ENCODE measurements at places on chromosomes 2 and 18. TPM values are rescaled to one million over a fixed set of nuclear protein-coding genes. Genes with fewer than 3 reads are reported as not detected.

Gene CNGA3
- total RNA-seq, result not detected

Gene FEV
- not detected for total RNA-seq

Gene LONRF2
- 3.7 TPM for total RNA-seq

Gene ARHGEF33
- total RNA-seq, result 0.33 TPM

Gene OTX1
- total RNA-seq, result 0.59 TPM

DNA sequence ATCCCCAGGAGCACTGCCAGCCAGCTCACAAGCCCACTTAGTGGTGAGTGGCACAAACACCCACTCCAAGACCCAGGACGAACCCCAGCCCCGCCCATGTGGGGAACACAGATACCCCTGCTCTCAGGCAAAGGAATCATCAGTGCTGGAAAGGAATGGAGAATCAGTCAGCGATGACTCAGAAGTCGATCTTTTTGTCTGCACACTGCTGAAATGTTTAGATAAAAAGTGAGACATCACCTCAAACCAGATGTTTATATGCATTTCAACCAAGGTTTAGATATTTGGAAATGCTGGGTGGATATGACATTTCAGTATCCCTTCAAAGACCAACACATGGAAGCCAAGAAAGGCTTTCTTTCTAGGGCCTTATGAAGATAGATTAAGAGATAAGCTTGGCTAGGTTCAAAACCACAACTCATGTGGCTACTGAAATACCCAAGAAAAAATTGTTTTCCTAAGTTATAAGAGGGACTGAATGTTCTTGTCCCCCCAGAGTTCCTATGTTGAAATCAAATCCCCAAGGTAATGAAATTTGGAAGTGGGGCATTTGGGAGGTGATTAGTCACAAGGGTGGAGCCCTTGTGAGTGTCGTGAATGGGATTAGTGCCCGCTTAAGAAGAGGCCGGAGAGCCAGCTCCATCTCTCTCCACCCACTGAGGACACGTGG lies 43.7 kb downstream of the POU3F3 start:
- no peaks in the 10 kb centered on the region for H3K36me3 ChIP-seq
- no peak overlapping the region for H3K4me3 ChIP-seq
- H3K4me1 ChIP-seq, result no peaks in the 10 kb centered on the region
- no peak overlapping the region for H3K27ac ChIP-seq
- H3K27me3 ChIP-seq, result no peaks in the 10 kb centered on the region

GRCh38 chr2:62110415-62111025 lies 85.4 kb upstream of the B3GNT2 start:
- H3K4me1 ChIP-seq, result no peaks in the 10 kb centered on the region
- H3K36me3 ChIP-seq, result no peaks in the 10 kb centered on the region
- H3K4me3 ChIP-seq, result no peak overlapping the region
- no peaks in the 10 kb centered on the region for H3K27me3 ChIP-seq

DNA sequence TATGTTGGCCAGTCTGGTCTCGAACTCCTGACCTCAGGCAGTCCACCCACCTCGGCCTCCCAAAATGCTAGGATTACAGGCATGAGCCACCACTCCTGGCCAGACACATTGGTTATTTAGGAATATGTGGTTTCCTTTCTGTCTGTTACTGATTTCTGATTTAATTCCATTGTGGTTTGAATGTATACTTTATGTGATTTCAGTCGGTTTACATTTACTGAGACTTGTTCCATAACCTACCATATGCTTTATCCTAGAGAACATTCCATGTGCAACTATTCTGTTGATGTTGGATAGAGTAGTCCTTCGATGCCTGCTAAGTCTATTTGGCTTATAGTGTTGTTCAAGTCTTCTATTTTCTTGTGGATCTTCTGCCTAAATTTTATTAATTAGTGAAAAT lies 1.6 kb upstream of the CCL20 start:
- H3K36me3 ChIP-seq, result no peaks in the 10 kb centered on the region
- H3K4me3 ChIP-seq, result no peak overlapping the region
- no peak overlapping the region for H3K27ac ChIP-seq
- H3K4me1 ChIP-seq, result no peaks in the 10 kb centered on the region

DNA sequence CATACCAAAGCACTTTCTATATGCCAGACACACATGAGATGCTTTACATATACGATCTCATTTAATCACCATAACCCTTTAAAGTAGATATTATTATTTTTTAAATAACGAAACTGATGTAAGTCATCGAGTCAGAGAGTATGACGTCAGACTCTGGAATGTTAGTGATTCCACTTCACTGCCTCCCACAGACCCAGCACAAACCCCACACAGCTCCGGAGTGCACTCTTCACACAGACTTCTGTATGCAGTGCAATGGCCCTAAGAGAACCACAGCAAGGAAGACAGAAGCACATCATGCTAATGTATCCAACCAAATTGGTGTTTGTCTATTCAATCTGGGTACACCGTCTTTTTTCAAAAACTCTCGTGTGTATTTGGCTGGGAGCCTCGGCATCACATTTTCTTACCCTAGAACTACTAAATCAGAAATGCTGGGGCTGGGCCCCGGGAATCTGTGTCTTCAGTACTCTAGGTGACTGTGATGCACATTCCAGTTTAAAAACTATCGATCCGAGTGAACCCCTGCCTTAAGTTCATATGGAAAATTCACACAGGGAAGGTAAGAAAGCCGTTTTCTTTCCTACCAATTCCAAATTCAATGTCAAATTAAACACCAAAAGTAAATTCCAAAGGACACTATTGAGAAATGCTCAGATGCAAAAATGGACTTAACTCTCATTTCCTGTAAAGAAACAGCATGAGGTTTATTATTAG lies 117.7 kb upstream of the ACVR1C start:
- DNase-seq, result no peak
- no peak overlapping the region for H3K4me3 ChIP-seq
- peaks cover 6% of the 10 kb centered on the region for H3K36me3 ChIP-seq
- no peaks in the 10 kb centered on the region for H3K27me3 ChIP-seq
- peak overlapping the region; percentile 73 for H3K27ac ChIP-seq

- H3K4me1 ChIP-seq, result no peaks in the 10 kb centered on the region
- H3K27ac ChIP-seq, result no peak overlapping the region
- no peak for DNase-seq
- H3K36me3 ChIP-seq, result peaks cover 78% of the 10 kb centered on the region
- no peak overlapping the region for H3K4me3 ChIP-seq
- H3K27me3 ChIP-seq, result no peaks in the 10 kb centered on the region
These were observed 21.2 kb downstream of the STAMBP start for GRCh38 chr2:73850009-73850408.

DNA sequence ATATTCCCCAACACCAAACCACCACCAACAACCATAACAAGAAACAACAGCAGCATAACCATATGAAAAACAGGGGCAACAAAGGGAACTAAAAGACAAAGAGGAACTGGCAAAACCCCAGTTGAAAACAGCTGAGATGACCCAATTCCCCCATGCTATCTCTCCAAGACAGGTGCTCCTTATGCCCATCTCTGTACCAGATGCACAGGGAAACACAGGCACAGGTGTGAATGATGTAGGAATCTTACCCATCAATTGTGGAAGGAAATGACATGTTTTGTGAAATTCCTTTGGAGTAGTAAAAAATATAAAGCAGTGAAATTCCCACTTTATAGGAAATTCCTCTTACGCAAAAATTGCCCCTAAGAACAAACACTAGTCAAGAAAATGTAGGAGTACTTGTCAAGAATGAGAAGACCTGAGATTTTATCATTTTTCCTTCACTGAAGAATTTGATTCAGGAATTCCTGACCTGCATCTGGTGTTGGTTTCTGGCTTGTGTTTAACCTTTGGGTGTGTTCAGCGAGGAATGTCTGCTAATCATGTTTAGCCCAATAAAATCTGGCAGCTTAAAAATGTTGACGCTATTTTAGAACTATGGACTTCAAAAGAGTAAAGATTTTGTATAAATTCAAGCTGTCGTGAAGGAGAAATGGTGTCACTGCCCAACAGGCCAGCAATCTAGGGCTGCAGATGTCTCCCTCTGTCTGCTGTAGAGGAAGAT lies 67.7 kb upstream of the ARHGAP28 start:
- no peak overlapping the region for H3K4me3 ChIP-seq
- no peaks in the 10 kb centered on the region for H3K36me3 ChIP-seq
- H3K27me3 ChIP-seq, result no peaks in the 10 kb centered on the region
- H3K4me1 ChIP-seq, result no peaks in the 10 kb centered on the region
- DNase-seq, result no peak

GRCh38 chr2:81234711-81235110 lies 930.2 kb upstream of the LRRTM1 start:
- H3K27me3 ChIP-seq, result no peaks in the 10 kb centered on the region
- H3K27ac ChIP-seq, result no peak overlapping the region
- H3K4me3 ChIP-seq, result no peak overlapping the region
- no peaks in the 10 kb centered on the region for H3K36me3 ChIP-seq
- DNase-seq, result no peak

GRCh38 chr2:142300517-142300916 lies 169.7 kb upstream of the LRP1B start:
- DNase-seq, result no peak
- no peaks in the 10 kb centered on the region for H3K27me3 ChIP-seq
- H3K36me3 ChIP-seq, result no peaks in the 10 kb centered on the region
- H3K4me1 ChIP-seq, result no peaks in the 10 kb centered on the region
- no peak overlapping the region for H3K27ac ChIP-seq
- no peak overlapping the region for H3K4me3 ChIP-seq

DNA sequence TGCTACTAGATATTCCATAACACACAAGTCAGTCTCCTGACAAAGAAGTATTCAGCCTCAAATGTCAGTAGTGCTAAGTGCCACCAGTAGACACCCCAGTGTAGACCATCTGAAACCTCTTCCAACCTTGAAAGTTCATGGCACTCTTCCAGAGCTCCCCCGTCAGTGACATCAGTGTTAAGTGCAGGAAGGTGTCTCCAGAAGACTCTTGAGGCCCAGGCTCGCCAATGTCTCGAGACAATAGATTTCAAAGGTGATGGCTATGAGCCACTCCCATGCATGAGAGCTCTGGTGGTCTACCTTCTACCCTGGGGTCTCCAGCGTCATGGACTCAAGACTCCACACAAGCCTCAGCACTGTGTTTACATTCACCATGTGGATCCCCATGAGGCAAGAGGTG lies 183.8 kb downstream of the SMAD2 start:
- peaks cover 4% of the 10 kb centered on the region for H3K4me1 ChIP-seq
- H3K27me3 ChIP-seq, result no peaks in the 10 kb centered on the region
- DNase-seq, result peak; percentile 20
- H3K27ac ChIP-seq, result no peak overlapping the region

DNA sequence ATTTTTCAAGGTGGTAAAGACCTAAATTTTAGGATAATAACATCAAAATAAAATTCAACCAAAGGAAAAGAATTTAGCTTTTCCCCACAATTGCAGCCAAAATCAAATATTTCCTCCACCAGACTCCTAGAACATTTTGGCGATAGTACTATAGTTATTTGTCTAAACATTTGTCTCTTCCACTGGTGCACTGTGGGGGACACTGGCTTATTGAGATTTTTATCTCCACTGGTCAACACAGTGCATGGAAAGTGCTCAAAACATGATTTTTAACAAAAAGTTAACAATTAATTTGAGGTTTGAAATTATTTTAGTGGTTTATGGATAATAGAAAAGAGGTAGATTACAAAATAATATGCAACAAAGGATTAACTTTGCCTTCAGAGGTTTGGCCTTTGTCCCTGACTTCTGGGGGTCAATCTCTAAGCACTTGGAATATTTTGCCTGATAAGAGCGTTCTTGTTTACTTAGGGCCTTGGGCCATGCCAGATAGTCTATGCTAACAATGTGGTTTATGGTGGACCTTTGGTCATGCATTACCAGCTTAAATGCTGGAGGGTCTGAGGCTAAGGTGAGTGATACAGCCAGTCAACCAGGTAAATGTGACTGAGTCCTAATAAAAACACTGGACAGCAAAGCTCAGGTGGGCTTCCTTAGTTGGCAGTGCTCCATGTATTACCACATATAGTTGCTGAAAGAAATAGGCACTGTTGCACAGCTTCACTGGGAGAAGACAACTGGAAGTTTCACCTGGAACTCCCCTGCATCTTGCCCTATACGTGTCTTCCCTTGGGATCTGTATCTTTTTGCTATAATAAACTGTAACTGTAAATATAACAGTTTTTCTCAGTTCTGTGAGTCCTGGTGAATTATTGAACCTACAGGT lies 67.2 kb upstream of the SATB2 start:
- peaks cover 26% of the 10 kb centered on the region for H3K4me1 ChIP-seq

DNA sequence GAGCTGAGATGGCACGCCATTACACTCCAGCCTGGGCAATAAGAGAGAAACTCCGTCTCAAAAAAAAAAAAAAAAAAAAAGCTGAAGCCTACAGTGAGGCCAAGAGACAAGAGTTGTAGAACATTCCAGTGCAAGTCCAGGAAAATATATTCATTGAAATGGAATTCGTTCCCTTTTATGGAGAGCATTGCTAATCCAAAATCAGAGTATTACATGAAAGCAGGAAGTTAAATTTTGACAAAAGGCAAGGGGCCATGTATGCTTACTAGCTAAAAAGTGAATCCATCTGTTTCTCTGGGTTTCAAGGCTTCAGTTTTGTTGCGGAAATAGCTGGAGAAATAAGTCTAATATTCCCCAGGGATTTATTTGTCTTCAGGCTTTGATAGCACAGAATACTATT lies 471.7 kb downstream of the THSD7B start:
- no peaks in the 10 kb centered on the region for H3K27me3 ChIP-seq
- no peak for DNase-seq
- H3K4me3 ChIP-seq, result no peak overlapping the region
- no peaks in the 10 kb centered on the region for H3K4me1 ChIP-seq
- no peaks in the 10 kb centered on the region for H3K36me3 ChIP-seq

- no peak for DNase-seq
- H3K4me1 ChIP-seq, result peaks cover 19% of the 10 kb centered on the region
- H3K36me3 ChIP-seq, result no peaks in the 10 kb centered on the region
These were observed 2.3 kb upstream of the KIF1A start for GRCh38 chr2:240822280-240822847.

Data from liver (tissue), 10 donors.